Gastrocnemius medialis (tissue), 4 donors: ENCODE measurements at places on chromosomes 16 and 17. TPM values are rescaled to one million over a fixed set of nuclear protein-coding genes. Genes with fewer than 3 reads are reported as not detected.

DNA sequence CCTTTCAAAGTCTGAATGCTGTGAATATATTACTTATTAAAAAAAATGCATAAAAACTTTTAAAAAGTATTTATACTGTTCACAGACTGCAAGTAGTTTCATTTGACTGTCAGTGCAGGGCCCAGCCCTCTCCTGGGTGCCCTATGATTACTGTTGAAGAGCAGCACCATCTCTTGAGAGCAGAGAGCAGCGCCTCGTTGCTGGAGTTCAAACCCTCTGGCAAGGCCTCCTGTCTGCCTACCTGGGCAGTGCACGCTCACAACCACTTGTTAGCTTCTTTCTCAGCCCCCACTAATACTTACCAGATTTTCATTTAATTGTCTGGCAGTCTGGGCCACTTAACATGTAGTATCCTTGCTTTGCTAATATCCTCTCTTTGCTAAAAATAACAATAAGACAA is 233.4 kb downstream of the PHKB start:
- DNase-seq, result no peak

DNA sequence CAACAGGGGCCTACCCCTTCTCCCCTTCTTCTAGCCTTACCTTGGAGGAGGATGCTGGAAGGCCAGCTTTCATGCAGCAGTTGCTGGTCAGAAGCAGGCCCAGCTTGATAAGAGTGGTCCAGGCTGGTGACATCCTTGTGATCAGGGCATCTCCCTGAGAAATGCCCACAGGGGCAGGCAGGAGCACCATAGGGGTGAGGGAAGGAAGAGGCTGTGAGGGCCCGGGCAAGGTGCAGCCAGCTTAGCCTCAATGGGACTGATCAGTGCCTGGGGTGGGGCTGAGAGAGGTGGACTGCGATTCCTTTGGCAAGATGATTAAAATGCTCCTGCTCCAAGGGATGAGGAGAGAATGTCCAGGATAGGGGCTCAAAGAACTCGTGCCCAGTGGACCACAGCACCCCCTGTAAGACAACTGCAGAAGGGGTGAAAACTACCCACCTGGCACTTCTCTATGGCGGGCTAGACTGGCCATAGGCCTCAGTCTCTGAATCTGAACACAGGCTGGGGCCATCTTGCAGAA is 9.5 kb upstream of the GALK1 start:
- DNase-seq, result no peak

DNA sequence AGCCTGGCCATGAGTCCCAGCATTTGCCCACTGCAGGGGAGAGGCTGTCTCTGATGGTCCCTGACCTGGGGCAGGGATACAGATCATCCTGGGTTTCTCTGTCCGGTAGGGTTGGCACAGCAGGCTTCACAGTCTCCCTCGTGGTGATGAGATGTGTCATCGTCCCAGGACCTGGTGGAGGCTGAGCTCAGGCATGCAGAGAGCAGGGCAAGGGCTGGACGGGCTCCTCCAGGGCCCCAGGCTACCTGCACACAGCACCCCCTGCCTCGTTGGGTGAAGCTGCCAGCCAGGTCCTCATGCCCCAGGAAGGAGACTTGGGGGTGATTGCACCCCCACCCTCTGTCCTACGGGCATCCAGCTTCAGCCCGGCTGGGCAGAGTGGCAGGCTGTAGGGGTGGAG is 155.8 kb upstream of the GSE1 start:
- DNase-seq, result no peak

DNA sequence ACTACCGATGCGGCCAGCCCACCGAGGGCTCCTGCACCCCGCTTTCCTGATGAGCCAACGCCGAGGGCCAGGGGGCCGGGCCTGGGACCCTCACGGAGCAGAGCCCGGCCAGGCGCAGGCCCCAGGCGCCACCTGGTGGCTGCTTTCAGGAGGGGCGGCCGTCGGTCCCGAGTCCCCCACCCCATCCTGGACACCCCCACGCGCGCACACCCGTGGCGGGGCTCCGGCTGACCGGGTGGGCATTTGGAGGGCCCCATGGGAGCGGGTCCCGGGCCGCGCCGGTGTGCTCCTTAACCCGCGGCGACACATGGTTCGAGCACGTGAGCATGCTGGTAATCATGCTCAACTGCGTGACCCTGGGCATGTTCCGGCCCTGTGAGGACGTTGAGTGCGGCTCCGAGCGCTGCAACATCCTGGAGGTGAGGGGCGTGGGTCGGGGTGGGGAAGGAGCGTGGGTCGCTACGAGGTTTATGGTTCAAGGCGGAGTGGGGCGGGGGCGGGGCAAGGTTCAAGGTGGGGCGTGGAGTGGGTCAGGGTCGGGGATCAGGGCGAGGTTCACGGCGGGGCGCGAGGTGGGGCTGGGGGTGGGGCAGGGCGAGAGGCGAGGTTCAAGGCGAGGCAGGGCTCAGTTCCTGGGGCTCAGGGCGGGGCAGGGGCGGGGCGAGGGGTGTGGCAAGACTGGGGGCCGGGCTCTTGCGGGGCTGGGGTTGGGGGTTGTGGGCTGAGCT is 30.2 kb downstream of the TPSG1 start:
- DNase-seq, result no peak

DNA sequence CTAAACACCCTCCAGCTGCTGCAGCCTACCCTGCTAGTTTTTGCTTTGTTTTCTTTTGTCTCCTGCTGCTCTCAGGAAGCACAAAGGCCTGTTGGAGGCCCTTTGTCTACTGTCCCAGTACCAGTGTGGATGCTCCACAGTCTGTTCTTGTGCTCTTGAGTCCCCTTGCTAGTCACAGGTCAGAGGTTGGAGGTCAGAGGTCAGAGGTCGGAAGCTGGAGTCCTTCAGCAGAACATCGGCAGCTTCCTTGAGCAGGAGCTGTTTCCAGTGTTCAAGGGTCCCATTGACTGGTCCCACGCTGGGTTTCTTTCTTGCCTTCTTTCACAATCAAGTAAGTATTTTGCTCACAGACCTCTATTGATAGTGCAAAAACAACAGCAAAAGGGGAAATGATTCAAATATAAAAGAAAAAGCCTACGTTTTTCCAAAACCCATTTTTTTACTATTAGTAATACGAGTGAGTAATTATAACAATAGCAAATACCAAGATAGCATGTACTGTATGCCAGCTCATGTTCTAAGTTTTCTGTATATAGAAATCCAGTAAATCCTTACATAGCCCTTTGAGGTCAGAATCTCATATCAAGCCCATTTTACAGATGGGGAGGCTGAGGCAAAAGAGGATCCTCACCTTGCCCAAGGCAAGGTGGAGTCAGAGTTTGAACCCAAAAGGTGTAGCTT is 10.9 kb upstream of the IL34 start:
- no peak for DNase-seq

The OR2C1 gene
- total RNA-seq, result not detected

The TENT4B gene
- 6.5 TPM for total RNA-seq

GRCh38 chr16:1961651-1962067 is 2.3 kb downstream of the NDUFB10 start:
- no peak for DNase-seq

DNA sequence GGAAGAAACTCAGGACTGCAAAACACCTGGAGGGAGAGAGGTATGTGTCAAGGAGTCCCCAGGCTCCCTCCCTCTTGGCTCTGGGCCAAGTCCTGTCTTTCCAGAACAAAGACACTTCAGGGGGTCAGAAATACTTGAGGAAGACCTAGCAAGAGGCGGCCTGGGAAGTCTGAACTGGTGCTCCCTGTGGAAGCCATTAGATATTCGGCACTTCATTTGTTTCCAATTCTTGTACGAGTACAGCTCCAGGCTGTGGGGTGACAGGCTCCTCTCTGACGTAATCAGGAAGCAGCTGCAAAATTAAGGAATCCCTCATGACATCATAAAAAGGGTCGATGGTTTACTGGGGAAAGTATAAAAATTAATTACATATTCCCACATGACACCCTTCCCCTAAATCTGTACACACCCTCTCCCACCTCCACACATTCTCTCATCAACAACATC is 108.7 kb downstream of the SMG6 start:
- DNase-seq, result no peak

DNA sequence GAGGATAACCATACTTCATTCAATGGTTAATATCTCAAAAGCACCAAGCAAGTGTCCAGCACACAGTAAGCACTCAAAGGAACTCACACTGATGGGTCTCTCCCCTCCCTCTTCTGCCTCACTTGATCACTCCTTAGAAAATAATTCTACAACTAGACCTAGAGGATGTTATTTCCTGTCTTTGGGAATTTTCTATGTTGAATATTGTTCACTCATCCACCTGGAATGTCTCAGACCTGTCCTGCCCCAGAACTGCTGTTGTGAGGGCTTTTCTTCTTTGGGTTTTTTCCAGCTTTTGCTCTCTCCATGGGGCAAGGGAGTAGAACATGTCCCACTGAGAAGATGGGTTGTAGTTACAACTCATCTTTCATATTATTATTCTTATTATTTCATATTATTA is 25.3 kb downstream of the NXPH3 start:
- DNase-seq, result no peak

DNA sequence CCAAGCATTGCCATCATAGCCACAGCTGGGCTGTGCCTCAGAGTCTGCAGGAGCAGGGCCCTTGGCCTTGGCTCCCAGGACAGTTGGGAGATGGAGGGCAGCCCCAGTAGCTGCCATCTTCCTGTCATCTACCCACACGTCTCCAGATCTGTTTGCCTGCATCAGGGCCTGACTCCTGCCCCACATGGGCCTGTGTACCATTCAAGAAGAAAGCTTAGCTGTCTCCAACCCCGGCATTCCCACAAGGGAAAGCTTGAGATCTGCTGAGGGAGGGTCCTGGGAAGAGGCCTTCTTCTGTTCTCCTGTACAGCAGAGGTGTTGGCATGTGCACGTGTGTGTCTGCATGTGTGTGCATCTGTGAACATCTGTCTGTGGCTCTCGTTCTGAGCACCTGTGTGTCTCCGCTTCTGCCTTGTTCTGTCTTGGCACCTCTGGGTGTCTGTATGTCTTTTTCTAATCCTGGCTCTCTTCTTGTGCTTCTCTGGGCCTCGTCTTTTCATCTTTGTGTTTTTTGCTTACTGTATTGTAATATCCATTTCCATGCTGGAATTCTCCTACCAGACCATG is 122.2 kb downstream of the MRM1 start:
- DNase-seq, result no peak

- DNase-seq, result no peak
These were observed 5.8 kb downstream of the THOC6 start for GRCh38 chr16:3029491-3030221.

- DNase-seq, result no peak
These were observed 3.4 kb upstream of the KSR1 start for GRCh38 chr17:27452828-27453227.

DNA sequence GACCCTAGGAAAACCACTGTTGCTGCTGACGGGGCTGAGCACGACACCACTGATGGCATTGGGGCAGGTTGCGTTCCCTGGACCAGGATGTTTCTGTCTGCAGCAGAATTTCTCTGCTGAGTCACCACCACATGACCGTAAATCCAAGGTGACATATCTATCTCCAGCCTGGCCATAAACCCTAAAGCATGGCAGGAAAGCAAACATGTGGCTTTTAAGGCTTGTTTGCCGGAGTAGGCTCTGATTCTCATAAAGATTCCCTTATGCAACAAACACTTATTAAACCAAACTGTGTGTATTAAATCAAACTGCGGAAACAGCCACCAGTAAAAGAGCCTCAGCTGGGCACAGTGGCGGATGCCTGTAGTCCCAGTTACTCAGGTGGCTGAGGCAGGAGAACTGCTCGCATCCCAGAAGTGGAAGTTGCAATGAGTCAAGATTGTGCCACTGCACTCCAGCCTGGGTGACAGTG is 17.3 kb downstream of the MPHOSPH6 start:
- DNase-seq, result no peak

The TMEM238L gene
- total RNA-seq, result 0.22 TPM

DNA sequence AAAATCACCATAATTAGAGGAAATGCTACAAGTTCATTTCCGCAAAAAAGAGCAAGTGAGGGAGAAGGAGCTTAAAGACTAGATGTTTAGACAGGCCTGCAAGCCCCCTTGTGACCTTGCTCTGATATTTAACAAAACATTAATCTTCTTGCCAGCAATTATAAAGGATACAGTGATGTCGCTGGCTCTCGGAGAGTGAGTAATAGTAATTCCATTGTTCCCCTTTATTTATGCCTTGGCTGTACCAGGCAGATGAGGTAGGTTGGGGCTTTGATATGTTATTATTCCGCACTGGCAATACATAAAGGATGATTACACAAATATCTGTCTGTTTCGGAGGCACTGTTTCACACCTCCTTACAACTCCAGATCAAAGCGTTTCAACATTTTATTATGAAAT is 204.8 kb upstream of the SALL1 start:
- DNase-seq, result no peak

The RAC3 gene
- 0.42 TPM for total RNA-seq

The CYGB gene
- 8.1 TPM for total RNA-seq

GRCh38 chr17:4807605-4808377 is 839 bp downstream of the PLD2 start:
- DNase-seq, result no peak

The TEX14 gene
- total RNA-seq, result not detected

DNA sequence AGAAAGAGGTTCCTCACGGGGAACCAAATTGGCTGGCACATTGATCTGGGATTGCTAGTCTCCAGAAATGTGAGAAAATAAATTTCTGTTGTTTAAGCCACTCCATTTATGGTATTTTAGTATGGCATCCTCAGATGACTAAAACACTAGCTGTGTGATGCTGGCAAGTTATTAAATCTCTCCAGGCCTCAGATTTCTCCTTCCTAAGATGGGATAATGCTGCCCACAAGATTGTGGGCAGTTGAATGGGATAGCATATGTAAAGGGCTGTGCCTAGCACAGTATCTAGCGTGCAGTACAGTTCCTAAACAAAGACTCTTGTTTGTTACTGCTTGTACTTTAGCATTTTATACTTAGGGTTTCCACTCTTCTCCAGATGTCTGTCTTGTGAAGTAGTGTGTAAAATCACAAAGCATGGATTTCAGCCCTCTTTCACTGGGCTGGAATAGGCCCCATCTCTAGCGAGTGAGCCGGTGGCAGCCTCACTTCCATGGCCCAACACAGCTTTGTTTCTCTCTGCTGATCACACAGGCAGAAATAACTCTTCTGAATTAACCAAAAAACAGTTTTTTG is 38.2 kb upstream of the PHAF1 start:
- DNase-seq, result no peak

The C16orf95 gene
- 1.4 TPM for total RNA-seq

The CTRB1 gene
- total RNA-seq, result not detected

The CPNE7 gene
- not detected for total RNA-seq
